Astrocyte of the cerebellum (primary cell): ENCODE measurements at places on chromosomes 6 and 20.
A peak's percentile ranks its signal among the peaks of the same experiment; 100 is the strongest.

DNA sequence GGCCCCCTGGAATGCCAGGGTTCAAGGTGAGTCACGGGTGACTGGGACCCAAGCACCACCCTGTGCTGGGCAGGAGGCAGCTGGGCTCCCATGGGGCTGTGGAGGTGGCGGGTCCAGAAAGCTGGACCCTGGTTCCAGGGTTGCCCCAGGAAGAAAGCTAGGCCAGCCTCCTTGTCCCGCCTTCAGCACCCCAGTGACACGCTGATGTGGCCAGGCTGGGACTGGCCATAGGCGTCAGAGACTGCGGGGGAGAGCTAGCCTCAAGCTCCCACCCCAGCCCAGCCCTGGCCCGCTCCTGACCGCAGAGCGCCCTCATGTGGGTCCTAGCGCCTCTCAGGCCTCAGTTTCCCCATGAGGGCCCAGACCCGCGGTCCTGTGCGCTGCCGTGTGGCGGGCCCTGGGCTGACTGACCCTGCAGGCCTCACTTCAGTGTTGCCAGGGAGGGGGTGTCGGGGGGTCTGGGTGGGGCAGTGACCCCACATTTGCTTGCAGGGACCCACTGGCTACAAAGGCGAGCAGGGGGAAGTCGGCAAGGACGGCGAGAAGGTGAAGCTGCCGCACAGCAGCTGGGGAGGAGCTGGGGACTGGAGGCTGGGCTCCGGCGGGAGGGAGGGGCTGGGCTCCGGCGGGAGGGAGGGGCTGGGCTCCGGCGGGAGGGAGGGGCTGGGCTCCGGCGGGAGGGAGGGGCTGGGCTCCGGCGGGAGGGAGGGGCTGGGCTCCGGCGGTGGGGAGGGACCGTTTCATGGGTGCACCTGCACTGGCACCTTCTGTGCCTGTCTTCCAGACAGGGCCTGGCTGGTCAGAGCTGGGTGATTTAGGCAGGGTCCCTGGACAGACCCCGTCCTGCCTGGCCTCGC, 7.9 kb downstream of the COL9A3 start:
- no peak for DNase-seq

- peak; percentile 24 for DNase-seq
Observed at GRCh38 chr6:54681987-54682386, 164.6 kb upstream of the FAM83B start.

GRCh38 chr6:16446273-16446672, 207.9 kb downstream of the GMPR start:
- peak; percentile 76 for DNase-seq

DNA sequence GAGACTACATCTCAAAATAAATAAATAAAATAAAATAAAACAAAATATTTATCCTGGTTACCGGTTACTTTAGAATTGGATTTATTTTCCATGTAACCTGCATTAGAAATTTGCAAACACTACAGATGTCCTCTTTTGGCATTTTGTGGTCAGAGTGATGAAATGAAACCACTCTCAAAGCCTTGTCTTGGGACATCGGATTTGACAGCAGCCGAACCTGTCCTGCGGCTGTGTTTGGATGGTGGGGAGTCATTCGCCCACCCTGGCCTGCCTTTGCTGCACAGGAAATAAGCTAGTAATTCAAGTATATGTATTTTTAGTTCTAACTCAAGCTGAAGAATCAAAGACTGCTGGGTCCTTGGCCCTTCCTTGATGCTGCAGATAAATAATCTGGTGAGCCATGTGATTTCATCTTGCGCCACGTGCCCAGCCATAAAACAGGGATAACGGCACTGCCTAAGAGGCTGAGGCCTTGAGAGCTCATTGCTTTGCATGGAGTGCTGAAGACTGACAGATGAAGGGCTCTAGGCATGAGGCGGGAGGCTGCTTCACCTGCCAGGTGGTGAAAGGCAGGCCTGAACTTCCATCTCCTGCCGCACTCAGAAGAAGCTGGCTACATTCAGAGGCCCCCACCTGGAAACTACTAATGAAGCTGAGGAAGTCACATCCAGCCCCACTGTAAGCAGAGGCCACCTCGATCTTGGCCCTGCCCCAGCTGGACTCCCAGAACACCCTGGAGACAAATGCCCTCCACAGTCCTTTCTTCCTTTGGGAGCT, 76.9 kb downstream of the NOL4L start:
- DNase-seq = no peak

DNA sequence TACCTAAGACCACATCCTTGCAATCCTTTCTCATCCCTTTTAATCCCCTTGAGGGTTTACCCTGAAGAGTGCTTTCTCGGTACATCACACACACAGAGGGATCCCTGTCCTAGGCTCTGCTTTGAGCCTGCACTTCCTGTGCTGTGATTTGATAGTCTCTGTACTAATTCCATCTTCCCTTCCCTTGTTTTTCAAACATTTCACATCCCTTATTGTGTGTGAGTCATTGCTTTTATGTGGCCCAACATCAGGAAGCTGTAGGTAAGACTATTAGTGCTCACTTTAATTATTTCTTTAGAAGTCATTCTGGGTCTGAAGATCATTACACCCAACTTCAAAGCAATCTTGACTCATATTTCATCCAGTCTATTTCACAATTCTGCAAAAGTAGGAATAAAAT, 57.2 kb upstream of the ANKEF1 start:
- DNase-seq = no peak

DNA sequence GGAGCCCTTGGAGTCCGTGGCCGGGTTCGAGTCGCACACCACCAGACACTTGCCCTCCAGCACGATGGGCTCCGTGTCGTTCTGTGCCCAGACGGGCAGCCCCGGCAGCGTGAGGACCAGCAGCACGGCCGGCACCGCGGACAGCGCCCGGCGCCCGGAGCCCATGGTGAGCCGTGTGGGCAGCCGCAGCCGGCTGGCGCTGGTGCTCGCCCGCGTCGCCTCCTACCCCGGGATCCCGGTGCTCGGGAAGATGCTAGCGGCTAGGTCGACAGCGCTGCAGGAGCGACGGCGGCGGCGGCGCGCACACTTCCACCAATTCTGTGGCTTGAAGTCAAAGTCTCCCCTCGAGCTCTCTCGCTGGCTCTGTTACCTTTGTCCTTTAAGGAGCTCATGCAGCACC, 1.3 kb downstream of the CBLN4 start:
- DNase-seq = no peak
